ENCODE measurements at places on chromosomes 5 and 9. TPM values are rescaled to one million over a fixed set of nuclear protein-coding genes. Genes with fewer than 3 reads are reported as not detected.

DNA sequence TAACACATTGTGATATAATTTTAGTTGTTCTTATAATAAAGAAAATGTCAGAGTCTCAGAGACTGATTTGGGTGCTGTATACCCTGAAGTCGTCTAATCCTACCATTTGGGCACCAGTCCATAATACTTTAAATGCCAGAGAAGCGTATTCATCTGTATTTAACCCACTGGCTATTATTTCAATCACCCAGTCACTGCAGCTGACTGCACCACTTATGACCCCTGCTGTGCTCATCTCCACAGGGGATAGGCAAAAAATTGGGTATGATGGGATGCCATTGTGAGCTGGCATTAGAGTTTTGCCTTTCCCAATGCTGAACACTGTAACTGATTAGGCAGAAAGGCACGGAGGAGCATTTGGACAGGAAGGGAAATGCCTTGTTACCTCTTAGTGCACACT lies 599.7 kb downstream of the CAAP1 start:
- DNase-seq, result no peak

CCDC127 gene
- 8.1 TPM for total RNA-seq

SCGB3A2 gene
- total RNA-seq, result not detected

DNA sequence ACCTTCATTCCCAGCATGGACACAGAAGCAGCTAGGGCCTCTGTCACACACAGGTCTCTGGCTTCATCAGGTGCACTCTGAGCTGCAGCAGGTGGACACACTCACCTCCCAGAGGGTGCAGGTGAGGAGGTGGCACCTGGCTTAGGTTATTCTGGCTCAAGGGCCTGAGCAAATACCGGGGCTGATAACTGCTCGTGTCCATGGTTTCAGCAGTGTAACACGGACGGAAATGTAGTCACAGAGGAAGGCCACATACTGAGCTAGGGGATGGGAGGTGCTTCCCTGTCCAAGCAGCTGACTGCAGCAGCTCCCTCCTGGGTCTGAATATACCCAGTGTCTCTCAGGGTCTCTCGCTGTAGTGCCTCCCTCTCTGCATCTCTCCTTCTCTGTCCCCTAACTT lies 5.7 kb downstream of the PHF2 start:
- DNase-seq, result no peak

NTRK2 gene
- 24.0 TPM for total RNA-seq

DNAI1 gene
- not detected for total RNA-seq

Data from right cardiac atrium (tissue), 5 donors.